ENCODE measurements at places on chromosomes 2 and 18.

GRCh38 chr2:171587567-171587966 is 65.3 kb downstream of the CYBRD1 start:
- DNase-seq = no peak

- DNase-seq = no peak
These were observed 45.2 kb upstream of the GCG start for GRCh38 chr2:162197069-162197825.

- DNase-seq = no peak
These were observed 91.7 kb downstream of the RBMS1 start for GRCh38 chr2:160401895-160402294.

GRCh38 chr2:88329815-88330603 is 122.5 kb downstream of the FOXI3 start:
- no peak for DNase-seq

DNA sequence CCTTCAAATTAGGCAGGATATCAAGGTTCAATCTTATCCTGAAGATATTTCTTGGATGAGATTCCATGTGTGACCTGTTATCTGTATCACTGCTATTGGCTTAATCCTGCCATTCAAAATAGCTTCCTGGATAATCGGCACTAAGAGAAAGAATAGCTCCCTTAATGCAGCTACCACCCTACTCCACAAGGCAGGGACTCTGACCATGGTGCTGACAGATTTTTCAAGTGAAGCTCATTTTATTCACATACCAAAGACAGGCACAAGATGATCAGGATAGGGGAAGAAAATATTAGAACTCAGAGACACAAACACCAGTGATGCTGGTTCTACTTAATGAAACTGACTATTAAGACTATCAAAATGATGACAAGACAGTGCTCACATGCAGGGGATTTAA is 74.9 kb downstream of the ORC4 start:
- no peak for DNase-seq

DNA sequence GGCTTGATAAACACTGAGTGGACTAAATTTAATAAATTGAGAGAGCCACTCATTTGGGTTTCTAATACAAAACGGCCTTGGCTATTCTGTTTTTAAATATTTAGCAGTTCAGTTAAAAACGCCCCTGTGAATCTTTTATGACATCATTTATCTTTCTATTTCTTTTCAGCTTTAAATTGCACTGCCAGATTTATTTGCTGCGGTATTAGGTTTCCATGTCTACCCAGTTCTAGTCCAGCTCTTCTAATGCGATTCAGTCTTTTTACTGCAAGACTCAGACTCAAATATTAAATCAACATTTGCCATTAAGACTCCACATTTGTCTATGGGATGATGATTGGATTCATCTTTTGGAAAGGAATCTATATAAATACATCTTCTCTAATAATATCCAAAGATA is 2174.3 kb upstream of the PIK3C3 start:
- DNase-seq = no peak

DNA sequence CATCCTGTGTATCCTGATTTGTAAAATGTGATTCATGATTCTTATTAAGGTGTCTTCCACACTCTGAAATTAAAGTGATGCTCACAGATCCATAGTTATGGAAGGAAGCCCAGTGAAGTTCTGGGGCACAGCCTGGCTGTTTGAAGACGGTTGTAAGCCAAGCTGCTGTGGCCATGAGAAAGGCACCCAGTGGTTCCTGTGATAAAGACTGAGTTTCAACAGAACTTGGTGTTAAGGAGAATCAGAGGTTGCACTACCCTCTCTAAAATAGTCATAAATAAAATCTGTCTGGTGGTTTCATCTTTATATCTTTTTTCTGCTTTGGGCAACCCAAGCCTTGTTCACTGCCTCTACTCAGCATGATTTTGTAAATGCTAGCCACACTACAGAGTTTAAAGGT is 32.2 kb upstream of the SPOPL start:
- DNase-seq = no peak

- no peak for DNase-seq
These were observed 368.2 kb upstream of the FANCL start for GRCh38 chr2:58609326-58609725.

- DNase-seq = no peak
These were observed 20.6 kb downstream of the SERTAD2 start for GRCh38 chr2:64632835-64633819.

- no peak for DNase-seq
These were observed 26.8 kb upstream of the ASXL2 start for GRCh38 chr2:25905126-25905525.

- no peak for DNase-seq
These were observed 239.5 kb upstream of the REV1 start for GRCh38 chr2:99729104-99730025.

DNA sequence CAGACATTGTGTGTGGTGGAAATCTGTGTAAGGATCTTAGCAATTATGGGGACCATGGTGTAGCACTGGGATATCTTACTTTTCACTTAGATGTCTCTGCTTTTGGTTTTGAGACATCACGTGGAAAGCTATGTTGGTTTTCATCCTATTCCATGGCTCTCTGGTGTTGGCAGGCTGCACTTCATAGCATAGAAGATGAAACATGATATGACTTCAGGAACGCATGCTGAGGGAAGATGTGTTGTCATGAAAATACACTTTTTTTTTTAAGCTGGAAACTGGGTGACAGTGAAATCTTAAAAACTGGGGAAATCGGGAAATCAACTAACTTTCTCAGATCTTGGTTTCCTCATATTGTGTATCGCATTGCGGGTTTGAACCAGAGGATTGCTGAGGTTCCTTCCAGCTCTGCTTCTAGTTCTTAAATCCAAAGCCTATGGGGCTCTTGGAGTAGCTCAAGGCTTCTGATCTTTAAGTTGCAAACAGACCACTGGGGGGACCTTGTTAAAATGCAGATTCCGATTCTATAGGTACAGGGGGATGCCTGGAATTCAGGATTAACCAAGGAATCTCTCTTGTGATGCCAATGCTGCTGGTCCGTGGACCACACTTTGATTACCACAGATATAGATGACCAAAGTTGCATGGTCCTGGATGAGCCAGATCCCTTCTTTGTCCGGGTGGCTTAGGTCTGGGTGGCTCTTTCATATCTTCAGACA is 160.7 kb downstream of the SH3RF3 start:
- no peak for DNase-seq

- no peak for DNase-seq
These were observed 7.9 kb upstream of the SIGLEC15 start for GRCh38 chr18:45817543-45817942.

- DNase-seq = no peak
These were observed 1.8 kb downstream of the AGAP1 start for GRCh38 chr2:235495373-235496238.

GRCh38 chr2:72678024-72678423 is 147.8 kb downstream of the EXOC6B start:
- no peak for DNase-seq

- DNase-seq = no peak
These were observed 50.1 kb downstream of the ICA1L start for GRCh38 chr2:202821206-202822160.

DNA sequence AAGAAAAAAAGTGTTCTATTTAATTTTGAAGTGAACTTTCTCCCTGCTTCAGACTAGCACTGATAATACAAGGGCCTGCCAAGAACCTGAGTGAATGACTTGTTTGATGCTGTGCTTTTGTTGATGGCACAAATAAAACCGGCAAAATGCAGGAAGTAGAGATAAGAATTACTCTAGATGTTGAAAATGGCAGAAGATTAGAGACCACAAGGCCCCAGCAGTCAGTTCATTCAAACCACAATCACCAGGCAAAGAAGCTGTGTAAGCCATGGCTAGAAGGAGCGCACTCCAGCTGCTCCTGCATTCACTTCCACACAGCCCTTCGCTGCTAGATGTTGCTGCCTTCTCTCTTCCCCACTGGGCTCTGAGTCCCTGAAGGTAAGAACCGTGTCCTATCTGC is 297.1 kb downstream of the AGPS start:
- no peak for DNase-seq

DNA sequence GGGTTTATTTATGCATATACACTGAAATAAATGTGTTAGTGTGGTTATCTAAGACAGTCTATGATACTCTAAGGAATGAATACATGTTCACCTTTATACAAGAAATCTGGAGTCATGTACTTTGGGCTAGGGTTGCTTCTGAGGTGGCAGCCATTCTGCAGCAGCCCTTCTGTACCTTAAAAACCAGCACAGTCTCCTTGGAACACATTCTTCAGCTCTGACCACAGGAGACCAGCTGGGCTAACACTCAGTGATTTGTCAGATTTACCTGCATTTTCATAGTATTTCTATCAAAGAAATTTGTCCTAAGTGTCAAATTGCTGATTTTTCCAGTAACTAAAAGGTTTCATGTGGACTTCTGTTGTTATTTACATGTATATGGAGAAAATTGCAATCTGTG is 167.7 kb downstream of the CAMKMT start:
- DNase-seq = no peak

GRCh38 chr2:60539140-60539539 is 14.3 kb downstream of the BCL11A start:
- no peak for DNase-seq

DNA sequence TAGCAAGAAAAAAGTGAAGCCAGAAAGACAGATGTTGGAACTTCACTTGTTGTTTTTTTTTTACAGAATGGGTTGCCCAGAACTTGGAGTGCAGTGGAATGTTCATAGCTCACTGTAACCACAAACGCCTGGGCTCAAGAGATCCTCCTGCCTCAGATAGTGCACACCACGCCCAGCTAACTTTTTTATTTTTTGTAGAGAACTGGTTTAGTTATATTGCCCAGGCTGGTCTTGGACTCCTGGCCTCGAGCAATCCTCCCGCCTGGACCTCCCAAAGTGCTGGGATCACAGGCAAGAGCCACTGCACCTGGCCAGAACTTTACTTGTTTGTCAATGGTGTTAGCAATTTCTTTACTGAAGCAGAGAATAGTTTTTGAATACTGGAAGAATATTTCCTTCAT is 11.9 kb upstream of the ASPRV1 start:
- DNase-seq = no peak

- DNase-seq = no peak
These were observed 53.5 kb downstream of the KYNU start for GRCh38 chr2:142930835-142931398.

- DNase-seq = no peak
These were observed 292.9 kb downstream of the STK39 start for GRCh38 chr2:167954495-167954894.

DNA sequence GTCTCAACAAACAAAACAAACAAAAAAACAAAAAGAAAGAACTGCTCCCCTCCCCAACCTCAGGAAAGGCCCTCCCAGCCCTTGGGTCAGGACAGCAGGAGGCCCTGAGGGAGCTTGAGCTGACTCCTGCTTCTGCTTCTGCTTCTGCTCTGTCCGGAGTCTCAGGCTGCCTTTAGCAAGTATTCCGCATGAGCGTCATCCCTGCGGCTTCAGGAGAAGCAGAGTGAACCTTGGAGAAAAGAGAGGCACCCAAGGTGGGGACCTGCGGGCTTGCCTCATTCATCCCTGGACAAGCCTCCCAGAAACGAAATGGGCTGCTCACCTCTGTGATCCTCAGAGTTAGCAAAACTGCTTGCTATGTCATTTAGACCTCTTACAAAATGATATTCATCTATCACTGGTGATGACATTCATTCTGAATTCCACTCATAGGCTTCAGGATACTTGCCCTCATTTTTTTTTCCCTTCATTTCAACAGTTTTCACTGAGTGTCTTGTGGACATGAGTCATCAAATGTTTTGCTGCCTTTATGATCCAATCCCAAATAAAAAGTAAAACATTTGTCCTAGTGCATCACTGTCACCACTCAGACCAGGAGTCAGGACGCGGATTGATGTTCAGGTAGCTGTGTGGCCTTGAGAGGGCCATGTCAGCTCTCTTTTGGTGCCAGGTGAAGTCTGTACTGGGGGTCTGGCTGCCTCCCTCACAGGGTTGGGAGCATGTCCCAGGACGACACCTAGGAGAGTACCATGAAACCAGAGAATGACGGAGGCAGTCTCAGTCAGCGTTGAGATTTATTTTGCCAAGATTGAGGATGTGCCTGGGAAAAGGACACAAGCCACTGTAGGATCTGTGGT is 51.7 kb downstream of the IMPA2 start:
- DNase-seq = no peak

DNA sequence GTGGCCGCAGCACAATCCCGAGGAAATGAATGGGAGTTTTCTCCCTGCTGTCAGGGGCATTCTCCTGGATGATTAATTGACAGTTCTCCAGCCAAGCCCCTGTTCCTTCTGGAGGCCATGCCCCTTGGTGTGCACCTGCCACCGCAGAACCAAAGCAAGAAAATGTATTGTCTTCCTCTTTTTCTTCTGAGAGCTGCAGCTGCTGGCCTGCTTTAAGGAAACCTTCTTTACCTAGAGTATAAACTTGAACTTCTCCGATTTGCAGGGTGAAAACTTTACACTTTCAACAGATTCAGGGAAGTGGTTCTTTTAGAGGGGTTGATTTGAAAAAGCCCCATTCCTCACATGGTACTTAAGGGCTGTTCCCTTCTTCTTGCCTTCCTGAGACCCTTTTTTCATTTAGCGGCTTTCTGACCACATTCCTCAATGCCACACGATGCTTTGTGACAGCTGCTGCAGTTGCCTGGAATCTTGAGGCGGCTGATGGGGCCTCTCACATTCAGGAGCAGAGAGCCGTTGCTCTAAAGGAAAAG is 402.8 kb downstream of the TXNL1 start:
- no peak for DNase-seq

DNA sequence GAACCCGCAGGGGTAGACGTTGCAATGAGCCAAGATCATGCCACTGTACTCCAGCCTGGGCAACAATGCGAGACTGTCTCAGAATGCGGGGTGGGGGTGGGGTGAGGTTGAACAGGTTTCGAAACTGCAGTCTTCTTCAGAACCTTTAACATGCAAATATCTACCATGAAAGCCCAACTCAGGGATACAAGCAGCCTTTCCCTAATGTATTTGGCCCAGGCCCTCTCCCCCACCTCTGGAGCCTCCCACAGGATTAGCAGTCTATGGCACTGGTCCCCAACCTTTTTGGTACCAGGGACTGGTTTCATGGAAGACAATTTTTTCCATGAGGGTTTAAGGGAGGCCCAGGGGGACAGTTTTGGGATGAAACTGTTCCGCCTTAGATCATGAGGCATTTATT is 53.5 kb downstream of the CCBE1 start:
- DNase-seq = no peak

- no peak for DNase-seq
These were observed 532.0 kb upstream of the FSHR start for GRCh38 chr2:49686291-49686690.

DNA sequence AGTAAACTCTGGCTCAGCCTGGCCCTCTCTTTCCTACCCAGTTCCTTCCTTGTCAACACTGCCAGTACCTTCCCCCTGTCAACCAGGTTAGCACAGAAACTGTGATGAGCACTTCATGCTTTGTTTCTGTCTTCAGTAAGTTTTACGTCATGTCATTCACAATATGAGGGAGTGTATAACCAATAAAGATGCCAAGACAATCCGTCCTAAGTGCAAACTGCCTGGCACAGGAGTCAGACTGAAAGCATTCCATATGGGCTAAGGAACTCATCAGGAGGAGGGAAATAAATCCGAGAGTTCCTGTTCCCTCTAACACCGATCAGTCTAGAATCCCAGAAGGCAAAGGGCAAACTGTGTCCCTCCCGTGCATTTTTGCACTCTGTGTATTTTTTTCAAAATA is 507.2 kb downstream of the CMPK2 start:
- no peak for DNase-seq

All from CD8-positive, alpha-beta T cell (primary cell).